ENCODE measurements at places on chromosomes 13 and 19.

DNA sequence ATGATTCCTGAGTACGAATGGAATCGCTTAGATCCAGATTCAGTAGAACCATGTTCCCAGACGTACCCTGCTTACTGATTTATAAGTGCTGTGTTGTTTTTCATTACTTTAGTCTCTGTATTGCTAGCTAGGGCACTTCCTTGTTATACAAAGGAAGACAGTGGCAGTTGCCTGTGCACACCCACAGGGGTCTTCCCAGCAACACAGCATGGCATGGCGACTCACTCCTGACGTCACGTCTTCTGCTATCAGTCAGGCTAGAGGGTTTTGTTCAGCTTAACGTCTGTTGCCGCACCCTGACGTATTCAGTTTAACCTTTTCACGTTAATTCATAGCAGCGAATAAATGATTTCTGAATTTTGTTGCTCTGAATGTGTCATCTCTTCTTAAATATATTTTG lies 295.1 kb downstream of the MYO16 start:
- DNase-seq: no peak

DNA sequence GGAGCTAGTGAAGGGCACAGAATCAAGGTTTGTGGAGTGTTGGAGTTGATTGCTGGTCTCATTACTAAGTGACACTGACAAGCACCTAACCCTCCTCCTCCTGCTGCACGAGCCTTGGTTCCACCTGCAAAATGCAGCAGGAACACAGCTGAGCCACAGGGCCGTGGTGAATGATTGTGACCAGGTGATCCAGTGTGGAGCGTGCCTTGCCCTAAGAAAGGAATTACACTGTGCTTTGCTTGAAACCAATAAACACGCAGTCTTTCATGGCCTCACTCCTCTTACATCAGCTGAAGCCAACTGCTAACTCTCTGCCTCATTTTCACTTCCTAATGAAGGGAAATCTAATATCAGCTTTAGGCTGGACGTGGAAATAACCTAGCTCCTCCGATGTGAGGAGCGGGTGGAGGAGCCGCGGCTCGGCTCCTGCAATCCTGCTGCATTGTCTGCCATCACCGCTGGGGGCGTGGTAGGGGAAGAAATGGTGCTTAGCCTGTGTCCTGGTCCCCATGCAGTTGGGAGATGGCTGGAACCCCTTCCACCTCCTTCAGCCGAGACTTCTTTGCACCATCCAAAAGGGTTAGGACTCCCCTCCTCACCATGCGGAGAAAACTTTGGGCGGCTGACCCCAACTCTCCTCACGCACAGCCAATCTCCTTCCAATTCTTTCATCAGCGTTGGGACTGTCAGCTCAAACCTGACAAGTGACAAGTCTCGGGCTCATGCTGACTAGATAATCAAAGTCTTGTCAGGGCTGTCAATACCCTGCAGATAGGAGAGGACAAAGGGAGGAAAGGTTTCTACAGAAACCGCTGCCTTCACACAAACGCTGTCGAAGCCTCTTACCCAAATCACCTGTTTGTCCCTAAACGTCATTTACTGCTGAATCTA lies 427.9 kb downstream of the ZNF536 start:
- no peak for DNase-seq

- DNase-seq: no peak
Observed at GRCh38 chr19:57068921-57069697, 50.7 kb upstream of the USP29 start.

DNA sequence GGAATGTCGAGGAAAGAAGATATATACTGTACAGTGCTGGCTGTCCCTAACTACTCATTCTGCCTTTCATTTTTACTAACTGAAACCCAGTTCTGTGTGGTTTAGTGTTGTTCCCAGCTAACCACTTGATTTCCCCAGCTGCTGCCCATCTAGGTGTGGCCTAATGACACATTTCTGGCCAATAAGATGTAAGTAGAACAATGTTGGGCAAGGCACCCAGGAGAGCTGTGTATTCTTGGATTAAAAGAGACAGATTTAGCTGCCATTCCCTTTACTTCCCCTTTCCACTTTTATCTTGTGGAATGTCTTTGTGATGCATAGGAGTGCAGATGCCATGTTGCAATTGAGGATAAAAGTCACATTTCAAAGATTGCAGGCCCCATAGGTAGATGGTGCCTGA lies 28.3 kb upstream of the PCDH9 start:
- no peak for DNase-seq

GRCh38 chr19:57786286-57786685 lies 16.8 kb downstream of the ZNF586 start:
- no peak for DNase-seq

Data from skeletal muscle cell (primary cell).